PC-9 (cell line): ENCODE measurements at places on chromosomes 12 and 14. TPM values are rescaled to one million over a fixed set of nuclear protein-coding genes. Genes with fewer than 3 reads are reported as not detected.

Gene PDZRN4
- not detected in 2 replicates for total RNA-seq

DNA sequence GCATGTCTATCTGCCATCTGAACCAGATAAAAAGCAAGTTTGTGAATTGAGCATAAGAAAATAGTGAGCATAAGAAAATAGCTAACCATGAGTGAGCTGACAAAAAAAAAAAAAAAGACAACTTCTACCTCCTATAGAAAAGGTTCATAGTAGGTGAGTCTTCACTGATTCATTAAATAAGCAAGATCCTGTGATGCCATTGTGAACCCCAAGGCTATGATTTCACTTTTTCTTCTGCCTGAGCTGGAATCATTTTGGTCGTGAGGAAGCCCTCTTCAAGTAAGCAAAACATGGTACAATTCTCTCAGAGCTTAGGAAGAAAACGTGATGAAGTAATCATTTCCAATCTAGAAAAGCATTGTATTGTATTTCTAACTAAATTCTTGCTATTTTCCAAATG lies 1.2 kb downstream of the PIK3C2G start:
- H3K36me3 ChIP-seq, result no peaks in the 10 kb centered on the region
- 0 out of 2 replicates have a peak, but pooled peaks cover 9% of the 10 kb centered on the region for H3K4me1 ChIP-seq
- H3K27me3 ChIP-seq, result no peaks in the 10 kb centered on the region
- H3K27ac ChIP-seq, result no peak overlapping the region

GRCh38 chr12:123075087-123075645 lies 75.7 kb downstream of the PITPNM2 start:
- no peaks in the 10 kb centered on the region for H3K27me3 ChIP-seq
- H3K4me1 ChIP-seq, result peaks cover 41% of the 10 kb centered on the region
- DNase-seq, result no peak
- no peak overlapping the region for H3K4me3 ChIP-seq

- no peak for DNase-seq
- no peak overlapping the region for H3K27ac ChIP-seq
- H3K4me3 ChIP-seq, result no peak overlapping the region
- H3K36me3 ChIP-seq, result no peaks in the 10 kb centered on the region
- H3K27me3 ChIP-seq, result no peaks in the 10 kb centered on the region; the same call in 1 of the 2 replicates
Measured at GRCh38 chr12:129298921-129299320, 445.6 kb downstream of the GLT1D1 start.

- no peak overlapping the region for H3K4me3 ChIP-seq
- H3K36me3 ChIP-seq, result no peaks in the 10 kb centered on the region
- no peak for DNase-seq
- peaks cover 96% of the 10 kb centered on the region for H3K27me3 ChIP-seq
- no peak overlapping the region for H3K27ac ChIP-seq
Measured at GRCh38 chr12:3332188-3332587, 158.8 kb upstream of the PRMT8 start.
